Hepatocyte (in vitro differentiated cells): ENCODE measurements at places on chromosomes 2 and 18.
A peak's percentile ranks its signal among the peaks of the same experiment; 100 is the strongest.

DNA sequence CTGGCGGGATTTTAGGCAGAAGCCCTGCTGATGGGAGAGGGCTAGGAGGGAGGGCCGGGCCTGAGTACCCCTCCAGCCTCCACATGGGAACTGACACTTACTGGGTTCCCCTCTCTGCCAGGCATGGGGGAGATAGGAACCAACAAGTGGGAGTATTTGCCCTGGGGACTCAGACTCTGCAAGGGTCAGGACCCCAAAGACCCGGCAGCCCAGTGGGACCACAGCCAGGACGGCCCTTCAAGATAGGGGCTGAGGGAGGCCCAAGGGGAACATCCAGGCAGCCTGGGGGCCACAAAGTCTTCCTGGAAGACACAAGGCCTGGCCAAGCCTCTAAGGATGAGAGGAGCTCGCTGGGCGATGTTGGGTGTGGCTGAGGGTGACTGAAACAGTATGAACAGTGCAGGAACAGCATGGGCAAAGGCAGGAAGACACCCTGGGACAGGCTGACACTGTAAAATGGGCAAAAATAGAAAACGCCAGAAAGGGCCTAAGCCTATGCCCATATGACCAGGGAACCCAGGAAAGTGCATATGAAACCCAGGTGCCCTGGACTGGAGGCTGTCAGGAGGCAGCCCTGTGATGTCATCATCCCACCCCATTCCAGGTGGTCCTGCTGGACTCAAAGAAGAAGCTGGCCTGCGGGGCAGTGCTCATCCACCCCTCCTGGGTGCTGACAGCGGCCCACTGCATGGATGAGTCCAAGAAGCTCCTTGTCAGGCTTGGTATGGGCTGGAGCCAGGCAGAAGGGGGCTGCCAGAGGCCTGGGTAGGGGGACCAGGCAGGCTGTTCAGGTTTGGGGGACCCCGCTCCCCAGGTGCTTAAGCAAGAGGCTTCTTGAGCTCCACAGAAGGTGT lies 8.5 kb downstream of the PROC start:
- no peak for DNase-seq

DNA sequence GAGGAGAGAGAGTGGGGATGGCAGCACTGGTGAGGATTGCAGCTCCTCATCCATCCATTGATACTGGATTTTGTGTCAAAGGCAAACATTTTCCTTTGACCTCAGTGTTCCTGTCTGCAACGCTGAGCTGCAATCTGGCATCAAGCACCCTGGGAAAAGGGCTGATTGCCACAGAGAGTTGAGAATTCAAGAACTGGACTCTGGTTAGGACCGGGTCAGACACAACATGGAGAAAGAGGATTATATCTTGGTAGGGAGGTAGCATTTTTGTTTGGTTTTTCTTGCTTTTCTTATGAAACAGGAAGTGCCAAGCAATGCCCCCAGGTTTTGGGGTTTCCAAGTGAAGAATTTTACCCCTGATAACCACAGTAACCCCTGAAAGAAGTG lies 81.9 kb upstream of the PKDCC start:
- no peak for DNase-seq

- DNase-seq: no peak
Measured at GRCh38 chr2:11465110-11465484, 864 bp downstream of the E2F6 start.

DNA sequence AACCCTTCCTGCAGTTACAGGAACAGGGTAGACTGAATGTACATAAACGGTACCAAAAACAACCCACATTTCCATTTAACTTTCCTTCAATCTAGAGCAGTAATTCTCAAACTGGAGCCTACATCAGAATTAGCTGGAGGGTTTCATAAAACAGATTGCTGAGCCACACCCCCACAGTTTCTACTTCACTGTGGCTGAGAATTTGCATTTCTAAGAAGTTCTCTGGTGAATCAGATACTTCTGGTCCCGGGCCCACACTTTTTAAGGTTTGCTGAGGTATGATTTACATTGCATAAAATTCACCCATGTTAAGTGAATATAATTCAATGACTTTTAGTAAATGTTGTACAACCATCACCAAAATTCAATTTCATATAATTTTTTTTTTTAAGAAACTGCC lies 113.7 kb downstream of the SRBD1 start:
- DNase-seq: peak; percentile 4

- DNase-seq: no peak
Measured at GRCh38 chr2:20725782-20726181, 58.8 kb downstream of the GDF7 start.

- DNase-seq: no peak
Measured at GRCh38 chr2:233841183-233841582, 13.2 kb downstream of the HJURP start.

GRCh38 chr2:144550911-144551310 lies 31.0 kb upstream of the ZEB2 start:
- DNase-seq: no peak

- DNase-seq: no peak
Measured at GRCh38 chr18:63708650-63709049, 5.9 kb downstream of the SERPINB11 start.

DNA sequence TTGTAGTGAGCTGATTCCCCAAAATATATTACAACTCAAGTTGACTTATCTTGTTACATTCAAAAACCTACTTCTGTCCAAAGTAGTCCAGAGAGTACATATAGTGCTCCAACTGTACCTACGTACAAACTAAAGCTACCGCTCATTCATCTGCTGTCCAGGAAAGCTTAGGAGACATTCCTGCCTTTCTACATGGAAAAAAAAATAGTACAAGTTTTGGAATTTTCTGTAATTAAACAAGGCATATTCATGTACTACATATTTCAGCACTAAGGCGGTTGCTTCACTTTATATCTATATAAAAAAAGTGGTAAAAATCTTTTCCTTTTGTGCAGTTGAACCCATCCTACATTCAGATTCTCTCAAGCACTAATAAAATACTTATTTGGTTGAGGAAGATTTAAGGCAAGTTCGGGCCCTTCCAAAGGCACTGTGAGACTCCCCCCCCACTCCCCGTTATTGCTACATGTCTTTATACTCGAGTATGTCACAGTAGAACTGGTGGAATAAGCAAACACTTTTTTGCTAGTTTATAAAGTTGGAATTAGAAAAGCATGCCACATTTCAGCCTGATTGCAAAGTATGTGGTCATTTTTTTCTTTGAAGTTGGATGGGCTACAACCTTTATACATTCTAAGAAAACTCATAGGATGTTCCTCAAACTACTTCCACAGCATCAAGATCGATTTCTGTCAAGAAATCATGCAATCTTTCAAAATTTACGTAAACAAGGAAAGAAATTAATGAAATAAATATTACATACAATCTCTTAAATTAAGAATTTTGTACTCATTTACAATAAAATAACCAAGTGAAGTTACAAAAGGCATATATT lies 3.7 kb downstream of the ZFP36L2 start:
- DNase-seq: peak; percentile 39

- DNase-seq: peak; percentile 40
Measured at GRCh38 chr2:112795774-112796173, 11.5 kb upstream of the IL1A start.

GRCh38 chr18:37639846-37640245 lies 74.2 kb upstream of the CELF4 start:
- DNase-seq: no peak

GRCh38 chr18:69969491-69969890 lies 21.8 kb upstream of the CD226 start:
- no peak for DNase-seq

GRCh38 chr2:159963700-159964099 lies 98.7 kb downstream of the PLA2R1 start:
- no peak for DNase-seq

DNA sequence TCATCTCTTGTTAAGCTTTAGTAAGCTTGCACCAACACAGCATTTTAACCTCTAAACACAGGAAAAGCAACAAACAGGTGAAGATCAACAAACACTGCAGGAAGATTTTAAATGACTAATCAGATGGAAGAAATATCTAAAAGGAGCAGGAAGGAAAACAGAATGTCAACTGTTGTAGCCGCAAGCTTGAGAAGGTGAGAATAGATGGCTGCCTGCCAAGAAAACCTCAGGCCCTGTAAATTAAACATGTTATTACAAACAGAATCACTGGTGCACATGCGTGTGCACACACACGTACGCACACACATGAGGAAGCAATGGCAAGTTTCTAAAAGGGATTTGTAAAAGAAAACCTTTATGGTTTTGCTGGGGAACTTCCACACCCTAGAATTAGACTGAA lies 257.8 kb upstream of the GALNT5 start:
- DNase-seq: no peak

DNA sequence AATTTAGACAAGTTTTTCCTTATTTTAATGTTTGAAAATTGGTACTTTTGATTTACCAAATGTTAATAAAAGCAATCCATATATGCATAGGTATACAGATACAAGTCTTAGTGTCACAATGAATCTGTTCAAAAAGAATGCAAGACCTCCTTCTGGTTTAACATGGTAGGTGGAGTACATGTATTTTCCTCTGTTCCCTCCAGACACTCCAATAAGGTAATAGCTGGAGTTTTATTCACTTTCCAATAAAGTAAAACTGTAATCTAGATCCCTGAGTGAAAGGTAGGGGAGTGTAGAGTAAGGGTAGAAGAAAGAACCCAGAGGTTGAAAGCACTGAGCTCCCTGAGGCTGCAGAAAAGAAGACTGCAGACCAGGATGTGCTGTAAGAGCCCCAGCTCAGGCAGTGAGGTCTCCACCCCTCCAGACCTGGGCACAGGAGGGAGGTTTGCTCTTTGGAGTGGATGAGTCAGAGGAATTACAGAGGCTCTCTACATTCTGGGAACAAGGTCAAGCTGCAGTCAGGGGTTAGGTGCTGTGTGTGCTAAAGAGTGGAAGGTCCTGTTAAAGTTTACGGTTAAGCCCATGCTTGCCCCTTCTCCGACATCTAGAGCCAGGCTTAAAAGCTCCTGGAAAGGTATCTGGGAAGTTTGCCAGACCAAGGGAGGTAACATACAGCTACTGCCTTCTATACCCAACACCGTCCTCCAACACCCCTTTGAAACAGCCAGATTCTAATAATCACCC lies 27.6 kb upstream of the STAT1 start:
- DNase-seq: peak; percentile 69

DNA sequence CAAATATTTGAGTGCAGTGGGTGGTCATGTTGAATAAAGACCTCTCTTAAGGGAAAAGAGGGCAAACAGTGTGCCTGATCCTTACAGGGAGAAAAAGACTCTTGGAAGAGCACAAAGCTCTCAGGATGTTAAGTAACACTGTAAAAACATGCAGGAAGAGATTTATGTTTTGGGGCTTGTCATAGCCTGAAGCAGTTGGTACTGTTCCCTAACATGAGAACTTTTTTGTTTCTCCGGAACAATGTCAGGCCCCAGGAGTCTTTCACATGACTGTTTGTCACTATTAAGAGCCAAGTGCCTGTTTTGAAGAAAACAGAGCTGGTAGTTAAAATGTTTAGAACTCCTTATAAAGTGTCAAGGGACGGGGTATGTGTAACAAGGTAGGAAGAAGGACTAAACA lies 83.7 kb upstream of the B3GNT2 start:
- peak; percentile 19 for DNase-seq

GRCh38 chr18:29172756-29173067 lies 995.8 kb upstream of the CDH2 start:
- DNase-seq: no peak

DNA sequence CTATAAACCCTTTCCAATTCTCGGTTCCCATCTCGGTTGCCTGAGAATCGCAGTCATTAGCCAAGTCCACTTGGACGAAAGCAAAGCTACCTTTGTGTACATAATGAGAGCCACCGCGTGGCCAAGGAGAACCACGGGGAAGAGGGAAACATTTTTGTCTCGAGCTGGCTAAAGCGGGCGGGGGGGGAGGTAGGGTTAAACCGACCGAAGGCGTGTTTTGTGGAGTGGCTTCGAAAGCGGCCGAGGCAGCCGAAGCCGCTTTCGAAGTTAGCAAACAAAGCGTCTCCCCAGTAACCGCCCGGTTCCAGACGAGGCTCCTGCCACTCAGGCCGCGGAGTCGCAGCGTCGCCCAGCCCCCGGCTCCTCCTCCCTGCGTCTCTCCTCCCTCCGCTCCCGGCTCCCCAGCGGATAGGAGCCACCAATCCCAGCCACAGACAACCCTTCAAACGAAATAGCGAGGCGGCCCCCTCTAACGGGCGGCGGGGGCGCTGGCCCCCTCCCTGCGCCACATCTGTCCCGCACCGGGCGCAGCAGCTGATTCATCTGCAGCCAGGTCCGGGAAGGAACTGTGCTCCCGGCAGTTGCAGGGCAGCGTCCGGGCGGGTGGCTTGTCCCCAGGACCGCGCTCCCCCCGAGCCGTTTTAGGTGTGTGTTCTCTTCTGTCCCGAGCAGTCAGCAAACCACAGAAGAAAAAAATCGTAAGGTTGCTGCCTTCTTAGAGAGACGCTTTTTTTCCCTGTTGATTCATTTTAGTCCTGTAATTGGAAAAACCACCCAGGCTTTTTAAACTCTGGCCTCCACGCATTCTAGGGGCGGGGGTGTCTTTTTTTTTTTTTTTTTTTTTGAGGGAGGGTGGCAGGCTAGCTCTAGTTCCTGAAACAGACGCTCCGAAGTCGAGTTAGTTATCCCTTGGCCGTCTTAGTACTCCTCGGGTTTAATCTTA lies 1.8 kb upstream of the TGIF1 start:
- peak; percentile 98 for DNase-seq

DNA sequence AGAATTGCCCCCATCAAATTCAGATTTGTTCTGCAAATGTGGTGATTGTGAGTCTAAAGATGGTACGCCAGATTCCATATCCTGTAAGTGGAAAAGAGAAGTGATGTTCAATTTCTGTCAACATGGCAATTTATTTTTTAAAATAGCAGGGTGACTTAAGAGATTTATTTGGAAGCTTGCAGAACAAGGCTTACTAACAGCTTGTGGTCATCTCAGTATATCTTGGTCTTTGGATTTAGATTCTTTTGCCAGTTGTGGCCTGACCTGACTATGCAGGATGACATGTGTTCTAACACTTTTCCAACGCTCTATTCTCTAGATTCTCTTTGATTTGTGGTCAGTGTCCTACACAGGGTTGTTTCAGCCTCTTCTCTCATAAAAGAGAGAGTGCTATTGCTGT lies 74.4 kb downstream of the MAP3K20 start:
- DNase-seq: no peak

DNA sequence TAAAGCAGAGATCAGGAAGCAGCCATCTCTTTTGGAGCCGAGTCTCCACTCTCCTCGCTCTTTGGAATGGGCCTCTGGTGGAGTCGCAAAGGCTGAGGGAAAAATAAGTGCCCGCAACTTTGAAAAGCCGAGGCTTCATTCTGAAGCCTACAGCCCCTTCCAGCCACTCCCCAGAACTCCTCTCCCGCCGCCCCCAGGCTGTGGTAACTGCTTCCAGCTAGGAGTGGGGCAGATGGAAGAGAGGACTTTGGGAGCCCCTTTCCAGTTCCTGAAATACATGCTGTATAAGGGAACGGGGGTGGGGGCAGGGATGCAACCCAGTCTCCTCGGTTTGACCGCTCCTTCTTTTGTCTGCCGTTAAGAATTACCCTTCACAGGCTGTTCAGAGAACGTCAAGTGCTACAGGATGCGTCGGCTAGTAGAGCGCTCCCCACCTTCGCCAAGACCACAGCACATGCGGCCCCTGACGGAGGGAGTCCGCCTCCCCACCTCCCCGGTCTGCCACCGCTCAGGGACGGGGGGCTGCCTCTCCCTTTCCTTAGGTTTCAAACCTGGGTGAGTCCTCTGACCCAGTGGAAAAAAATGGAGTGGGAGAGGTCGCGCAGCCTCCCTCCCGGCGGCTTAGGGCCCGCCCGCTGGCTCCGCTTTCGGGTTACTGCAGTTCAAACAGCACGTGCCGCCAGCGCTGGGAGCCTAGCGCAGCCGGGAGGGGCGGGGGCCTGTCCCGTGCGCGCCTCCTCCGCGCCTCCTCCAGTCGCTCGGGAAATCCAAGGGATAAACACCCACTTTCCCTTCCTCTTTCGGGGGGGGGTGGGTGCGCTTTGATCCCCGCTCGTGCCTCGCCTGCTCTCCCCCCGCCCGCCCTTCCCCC lies 4.9 kb downstream of the CYP26B1 start:
- peak; percentile 86 for DNase-seq

GRCh38 chr2:1088192-1088860 lies 137.7 kb downstream of the SNTG2 start:
- no peak for DNase-seq
